ENCODE measurements at places on chromosomes 4 and X.

GRCh38 chrX:37424000-37424429, 74.9 kb downstream of the PRRG1 start:
- DNase-seq = no peak

DNA sequence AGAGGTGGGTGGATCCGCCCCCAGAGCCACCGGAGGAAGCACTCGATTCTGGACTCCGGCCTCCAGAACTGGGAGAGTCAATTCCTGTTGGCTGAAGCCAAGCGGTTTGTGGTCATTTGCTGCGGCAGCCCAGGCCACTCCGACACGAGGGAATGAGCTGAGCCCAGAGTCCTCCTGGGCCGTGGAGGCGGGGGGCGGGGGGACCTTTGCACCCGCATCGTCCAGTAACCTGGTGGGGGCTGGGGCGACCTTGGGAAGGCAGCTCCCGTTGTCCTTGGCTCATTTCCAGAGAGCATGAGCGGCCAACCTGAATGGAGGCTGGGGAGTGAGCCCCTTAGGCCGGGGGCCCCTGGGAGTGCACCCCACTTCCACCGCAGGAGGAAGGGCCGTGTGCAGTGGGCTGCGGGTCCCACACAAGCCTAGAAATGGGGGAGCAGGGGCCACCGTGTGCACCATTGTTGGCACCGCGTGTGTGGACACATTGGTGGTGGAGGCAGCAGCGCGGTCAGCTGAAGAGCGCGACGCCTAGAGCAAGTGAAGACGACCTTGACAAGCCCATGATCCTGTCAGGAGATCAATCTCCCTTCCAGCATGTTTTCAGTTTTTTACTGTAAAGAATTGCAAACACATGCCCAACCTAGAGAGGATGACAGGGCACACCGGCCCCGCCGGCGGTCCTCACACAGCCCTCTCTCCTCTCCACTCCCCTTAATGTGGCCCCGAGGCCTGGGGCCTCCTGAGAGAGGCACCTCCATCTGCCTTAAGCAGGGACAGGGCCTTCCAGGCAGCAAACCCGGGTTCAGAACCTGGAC, 19.9 kb upstream of the DUSP9 start:
- DNase-seq = no peak

DNA sequence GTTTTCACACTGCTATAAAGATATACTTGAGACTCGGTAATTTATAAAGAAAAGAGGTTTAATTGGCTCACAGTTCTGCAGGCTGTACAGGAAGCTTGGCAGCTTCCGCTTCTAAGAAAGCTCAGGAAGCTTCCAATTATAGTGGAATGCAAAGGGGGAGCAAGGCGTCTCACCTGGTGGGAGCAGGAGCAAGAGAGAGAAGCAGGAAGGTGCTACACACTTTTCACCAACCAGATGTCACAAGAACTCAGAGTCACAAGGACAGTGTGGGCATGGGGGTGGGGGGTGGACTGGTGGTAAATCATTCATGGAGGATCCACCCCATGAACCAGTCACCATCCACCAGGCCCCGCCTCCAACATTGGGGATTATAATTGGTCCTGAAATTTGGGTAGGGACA, 22.8 kb downstream of the HMGB2 start:
- DNase-seq = no peak

DNA sequence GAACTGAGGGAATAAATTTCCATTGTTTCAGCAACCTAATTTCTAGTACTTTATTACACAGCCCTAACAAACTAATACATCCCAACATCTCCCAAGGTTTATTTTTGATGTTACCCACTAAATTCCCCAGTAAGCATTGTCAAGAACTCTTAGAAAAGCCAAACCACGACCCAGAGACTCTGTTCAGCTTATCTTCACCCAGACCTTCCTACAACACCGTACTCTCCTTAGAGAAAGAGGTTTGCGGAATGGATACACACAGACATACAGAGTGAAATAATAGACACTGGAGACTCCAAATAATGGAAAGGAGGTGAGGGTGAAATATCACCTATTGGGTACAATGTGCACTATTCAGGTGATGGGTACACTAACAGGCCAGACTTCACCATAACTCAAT, 75.6 kb downstream of the LRBA start:
- DNase-seq = no peak

- no peak for DNase-seq
Observed at GRCh38 chrX:112736310-112736709, 56.6 kb upstream of the LHFPL1 start.

DNA sequence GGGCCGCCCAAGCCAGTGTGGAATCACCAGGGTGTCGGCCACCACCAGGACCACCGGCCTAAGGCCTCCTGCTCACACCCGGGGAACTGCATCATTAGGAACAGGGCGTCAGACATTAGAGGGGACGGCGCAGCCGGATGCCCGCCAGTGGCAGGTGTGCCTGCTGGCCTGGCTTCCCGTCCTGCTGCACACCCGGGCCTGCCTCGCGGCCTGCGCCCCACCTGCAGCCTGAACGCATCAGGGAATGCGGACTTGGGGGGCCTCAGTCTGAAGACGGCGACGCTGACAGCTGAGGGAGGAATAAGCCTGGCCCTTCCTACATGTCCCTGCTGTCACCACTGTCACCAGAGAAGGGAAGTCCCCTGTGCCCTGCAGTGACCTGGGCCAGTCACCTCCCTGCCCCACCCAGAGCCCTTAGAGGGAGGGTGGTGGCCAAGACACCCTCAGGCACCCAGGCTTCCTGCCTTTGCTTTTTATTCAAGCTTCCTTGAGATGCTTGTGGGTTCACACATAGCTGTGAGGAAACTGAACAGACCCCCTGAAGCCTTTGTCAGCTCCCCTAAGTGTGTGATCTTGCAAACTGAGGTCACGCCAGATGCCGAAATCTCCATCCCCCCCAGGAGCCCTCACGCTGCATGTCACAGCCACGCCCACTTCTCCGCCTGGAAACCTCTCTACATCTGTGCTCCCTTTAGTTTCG, 3.2 kb downstream of the DGKQ start:
- DNase-seq = no peak

All from heart right ventricle (tissue), 16 donors.